ENCODE measurements at places on chromosomes 11 and 22.

GRCh38 chr11:126880872-126881271, 119.7 kb downstream of the KIRREL3 start:
- H3K27me3 ChIP-seq, result peaks cover 1% of the 10 kb centered on the region
- H3K27ac ChIP-seq, result no peak overlapping the region
- no peaks in the 10 kb centered on the region for H3K4me1 ChIP-seq
- no peak overlapping the region for H3K4me3 ChIP-seq
- no peaks in the 10 kb centered on the region for H3K36me3 ChIP-seq

DNA sequence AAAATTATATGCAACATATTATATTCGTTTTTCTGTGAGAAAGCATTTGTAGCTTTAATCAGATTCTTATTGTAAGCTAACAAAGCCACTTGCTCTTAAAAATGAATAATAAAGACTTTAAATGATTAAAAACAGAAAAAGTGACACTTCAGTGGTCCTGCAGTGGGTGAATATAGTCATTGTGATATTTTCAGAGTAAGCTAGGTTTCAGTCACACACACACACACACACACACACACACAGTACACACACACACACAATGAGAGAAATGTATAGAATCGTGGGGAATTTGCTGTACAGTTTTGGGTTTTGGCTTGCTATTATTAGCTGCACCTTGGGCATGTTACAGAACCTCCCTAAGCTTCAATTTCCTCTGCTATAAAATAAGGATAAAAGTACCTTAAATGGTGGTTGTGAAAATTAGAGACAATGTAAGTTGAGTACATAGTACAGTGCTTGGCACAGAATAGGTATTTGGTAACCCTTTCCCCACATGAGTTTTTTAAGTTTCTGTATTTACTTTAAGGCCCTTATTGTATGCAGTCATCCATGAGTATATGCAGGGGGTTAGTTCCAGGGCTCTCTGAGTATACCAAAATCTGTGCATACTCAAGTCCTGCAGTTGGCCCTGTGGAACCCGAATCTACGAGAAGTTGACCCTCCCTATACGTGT, 39.8 kb downstream of the CSTPP1 start:
- no peaks in the 10 kb centered on the region for H3K27me3 ChIP-seq
- no peak overlapping the region for H3K27ac ChIP-seq
- peaks cover 4% of the 10 kb centered on the region for H3K4me1 ChIP-seq
- DNase-seq, result no peak

GRCh38 chr11:79119491-79120284, 321.1 kb downstream of the TENM4 start:
- H3K27me3 ChIP-seq, result peaks cover 2% of the 10 kb centered on the region
- H3K27ac ChIP-seq, result no peak overlapping the region
- no peaks in the 10 kb centered on the region for H3K4me1 ChIP-seq
- H3K36me3 ChIP-seq, result no peaks in the 10 kb centered on the region

DNA sequence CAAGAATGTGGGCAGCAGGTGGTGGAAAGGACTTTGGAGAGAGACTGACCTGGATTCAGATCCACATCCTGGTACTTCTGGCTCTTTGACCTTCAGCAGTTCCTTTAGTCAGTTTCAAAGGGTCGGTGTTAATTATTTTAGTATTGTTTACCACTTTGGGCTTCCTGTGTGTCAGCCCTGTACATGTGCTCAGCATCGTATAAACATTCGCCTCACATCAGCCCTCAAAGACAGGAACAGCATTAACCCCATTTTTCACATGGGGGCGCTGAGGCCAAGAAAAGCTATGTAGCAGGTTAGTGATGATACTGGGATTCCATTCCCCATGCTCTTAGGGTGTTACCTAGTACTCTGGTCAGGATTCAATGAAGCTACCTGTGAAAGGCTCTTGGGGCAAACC, 72.1 kb upstream of the YWHAH start:
- no peaks in the 10 kb centered on the region for H3K27me3 ChIP-seq
- peaks cover 15% of the 10 kb centered on the region for H3K36me3 ChIP-seq
- H3K4me3 ChIP-seq, result no peak overlapping the region
- no peaks in the 10 kb centered on the region for H3K4me1 ChIP-seq

- DNase-seq, result peak; percentile 40
- H3K27me3 ChIP-seq, result peaks cover under 1% of the 10 kb centered on the region
These were observed 4.2 kb upstream of the C11orf86 start for GRCh38 chr11:66970807-66971442.

DNA sequence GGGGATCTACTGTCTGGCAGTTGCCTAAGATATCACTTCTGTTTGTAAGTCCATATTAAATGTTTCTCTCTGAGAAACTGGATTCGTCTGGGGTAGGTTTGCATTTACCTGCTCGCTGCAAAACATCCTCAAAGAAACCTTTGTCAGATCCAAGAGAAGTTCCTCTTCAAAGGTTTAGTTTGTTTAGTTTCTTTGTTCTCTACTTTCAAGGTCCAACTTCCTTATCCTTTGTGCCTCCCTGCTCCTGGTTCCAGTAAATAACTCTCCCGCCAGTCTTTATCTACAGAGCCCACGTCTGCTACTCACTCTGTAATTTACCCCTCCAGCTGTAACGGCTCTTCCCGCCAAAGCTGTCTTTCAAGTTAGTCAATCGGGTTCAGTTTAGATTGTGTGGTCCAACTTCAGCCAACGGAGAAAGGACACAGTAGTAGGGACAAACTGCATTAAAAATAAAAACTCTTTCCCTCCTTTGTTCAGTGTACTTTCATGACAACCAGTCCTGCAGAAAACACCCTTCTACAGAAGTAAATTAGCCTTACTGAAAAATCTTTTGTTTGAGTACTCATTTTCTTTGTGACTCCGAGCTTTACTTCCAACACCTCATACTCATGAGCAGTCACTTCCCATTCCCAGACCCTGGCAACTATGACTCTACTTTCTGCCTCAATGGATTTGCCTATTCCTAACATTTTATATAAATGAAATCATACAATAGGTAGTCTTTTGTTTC, 41.0 kb downstream of the TMPRSS5 start:
- H3K4me3 ChIP-seq, result no peak overlapping the region
- no peaks in the 10 kb centered on the region for H3K4me1 ChIP-seq
- no peak overlapping the region for H3K27ac ChIP-seq

DNA sequence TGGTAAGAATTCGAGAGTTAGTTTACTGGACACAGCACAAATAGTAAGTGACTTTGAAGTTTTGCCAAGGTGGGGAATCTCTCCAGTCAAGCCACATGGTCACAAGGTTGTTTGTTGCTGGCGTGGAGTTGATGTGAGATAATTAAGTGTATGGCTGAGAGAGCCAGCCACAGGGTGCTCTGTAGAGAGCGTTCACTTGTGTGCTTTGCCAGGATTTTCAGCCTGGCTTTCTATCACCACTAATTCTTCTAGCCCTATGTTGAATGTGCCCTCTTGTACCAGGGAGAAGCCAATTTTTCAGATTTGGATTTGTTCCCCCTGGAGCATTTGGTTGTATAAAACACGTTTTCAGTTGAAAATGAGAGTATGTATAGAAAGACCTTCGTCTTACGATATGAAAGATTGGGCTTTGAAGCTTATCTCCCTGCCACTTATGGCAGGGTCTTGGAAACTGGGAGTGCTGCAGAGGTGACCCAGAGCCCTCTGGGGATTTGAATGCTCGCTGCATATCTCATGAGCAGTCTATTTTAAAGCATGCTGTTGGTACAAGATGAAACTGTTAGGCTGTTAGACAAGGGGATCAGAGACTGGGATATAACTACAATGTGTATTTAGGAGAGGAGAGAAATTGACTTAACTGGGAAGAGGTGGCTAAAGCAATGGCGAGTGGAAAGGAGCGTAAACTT, 28.6 kb downstream of the CSRP3 start:
- peaks cover 37% of the 10 kb centered on the region for H3K36me3 ChIP-seq
- H3K27ac ChIP-seq, result no peak overlapping the region
- no peaks in the 10 kb centered on the region for H3K27me3 ChIP-seq
- no peaks in the 10 kb centered on the region for H3K4me1 ChIP-seq

DNA sequence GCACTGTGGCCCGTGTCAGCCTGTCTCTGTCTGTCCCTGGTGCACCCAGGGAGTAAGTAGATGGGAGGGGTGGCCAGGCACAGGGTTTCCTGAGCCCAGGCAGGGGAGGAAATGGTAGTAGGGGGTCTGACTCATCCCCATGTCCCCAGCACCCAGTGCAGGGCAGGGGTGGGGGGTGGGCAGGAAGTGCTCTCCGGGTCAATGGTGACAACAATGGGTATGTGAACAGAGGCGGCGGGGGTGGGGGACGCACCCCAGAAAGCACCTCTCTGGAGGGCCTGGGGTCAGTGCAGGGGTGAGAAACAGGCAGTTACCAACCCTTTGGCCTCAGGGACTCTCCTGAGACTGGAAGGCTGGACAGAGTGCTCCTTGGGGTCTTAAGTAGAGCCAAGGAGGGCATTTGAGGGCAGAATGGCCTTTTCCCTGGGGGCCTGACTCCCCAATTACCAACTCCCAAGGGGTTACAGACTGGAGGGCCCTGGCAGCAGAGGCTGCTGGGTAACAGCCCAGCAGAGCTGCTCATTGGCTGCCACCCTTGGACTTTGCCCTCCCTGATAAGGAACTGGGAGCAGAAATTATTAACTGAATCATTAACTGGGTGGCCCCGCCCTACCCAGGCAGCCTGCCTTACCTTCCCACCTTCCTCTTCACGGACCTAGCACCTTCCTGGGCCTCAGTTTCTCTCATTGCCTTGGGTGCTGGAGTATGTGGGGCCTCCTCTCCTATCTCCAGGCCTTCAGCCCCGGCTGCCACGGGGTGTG, 4.2 kb downstream of the MYRF start:
- H3K27me3 ChIP-seq, result peaks cover 12% of the 10 kb centered on the region
- no peaks in the 10 kb centered on the region for H3K36me3 ChIP-seq
- no peak overlapping the region for H3K4me3 ChIP-seq

- no peak overlapping the region for H3K27ac ChIP-seq
- no peaks in the 10 kb centered on the region for H3K4me1 ChIP-seq
- no peaks in the 10 kb centered on the region for H3K27me3 ChIP-seq
- H3K4me3 ChIP-seq, result no peak overlapping the region
- no peak for DNase-seq
- peaks cover 55% of the 10 kb centered on the region for H3K36me3 ChIP-seq
These were observed 16.1 kb downstream of the IL18BP start for GRCh38 chr11:72014761-72015320.

GRCh38 chr11:132771746-132772145, 760.6 kb downstream of the OPCML start:
- no peak for DNase-seq
- H3K27ac ChIP-seq, result no peak overlapping the region
- no peak overlapping the region for H3K4me3 ChIP-seq

DNA sequence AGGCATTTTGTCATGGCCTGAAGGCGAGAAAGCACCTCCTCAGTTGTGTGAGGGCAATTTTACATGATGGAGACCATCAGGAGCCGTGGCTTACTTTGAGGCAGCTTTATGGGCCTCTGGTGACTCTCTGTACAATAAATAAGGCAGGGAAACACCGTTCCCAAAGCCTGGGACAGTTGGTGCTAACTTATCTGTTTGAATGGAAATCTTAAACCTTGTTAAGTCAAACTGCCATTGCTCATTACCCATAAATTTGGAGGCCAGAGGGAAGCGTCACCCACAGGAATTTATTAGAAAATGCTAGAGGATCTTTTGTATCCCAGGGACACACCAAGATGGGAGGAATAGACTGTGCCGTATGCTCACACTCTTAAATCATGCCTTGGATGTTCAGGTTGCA, 1156.9 kb downstream of the BRD1 start:
- DNase-seq, result no peak
- H3K27me3 ChIP-seq, result no peaks in the 10 kb centered on the region
- H3K4me1 ChIP-seq, result no peaks in the 10 kb centered on the region
- H3K27ac ChIP-seq, result no peak overlapping the region
- H3K4me3 ChIP-seq, result no peak overlapping the region
- no peaks in the 10 kb centered on the region for H3K36me3 ChIP-seq

DNA sequence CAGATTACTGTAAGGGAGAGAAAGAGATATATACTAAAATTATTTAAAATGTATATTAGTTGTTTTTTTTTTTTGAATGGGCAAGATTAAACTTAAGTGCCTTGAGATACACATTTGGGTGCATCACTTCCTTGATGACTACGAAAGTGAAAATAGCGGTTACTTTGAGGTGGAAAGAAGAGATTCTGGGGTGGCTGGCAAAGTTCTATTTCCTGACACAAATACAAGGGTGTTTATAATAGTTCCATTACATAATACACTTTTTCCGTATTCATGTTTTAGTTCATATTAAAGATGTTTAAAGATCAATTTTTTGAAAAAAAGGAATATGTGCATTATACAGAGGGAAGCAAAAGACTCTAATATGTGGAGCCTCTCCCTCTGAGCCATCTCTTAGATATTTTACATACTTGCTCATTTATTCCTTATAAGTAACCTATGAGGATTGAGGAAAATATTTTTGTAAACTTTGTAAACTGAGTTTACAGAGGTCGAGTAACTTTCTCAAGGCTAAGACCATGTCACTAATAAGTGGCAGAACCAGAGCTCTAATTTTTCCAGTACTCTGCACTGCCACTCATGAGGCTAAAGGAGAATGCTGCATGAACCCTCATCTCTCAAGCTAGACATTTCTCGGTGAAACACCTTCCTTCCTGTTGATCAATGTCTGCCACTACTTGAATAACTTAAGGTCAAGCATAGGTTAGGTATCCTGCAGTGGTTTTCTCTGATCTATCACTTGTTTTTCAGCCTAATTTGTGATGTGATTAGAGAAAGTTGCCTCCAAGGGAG, 58.6 kb downstream of the DDIAS start:
- H3K4me1 ChIP-seq, result peaks cover 82% of the 10 kb centered on the region
- H3K36me3 ChIP-seq, result peaks cover 19% of the 10 kb centered on the region
- peak overlapping the region; percentile 68 for H3K27ac ChIP-seq
- H3K27me3 ChIP-seq, result no peaks in the 10 kb centered on the region
- peak overlapping the region; percentile 21 for H3K4me3 ChIP-seq
- peak; percentile 55 for DNase-seq

GRCh38 chr11:105236664-105237063, 97.1 kb upstream of the CARD18 start:
- no peak for DNase-seq
- H3K36me3 ChIP-seq, result no peaks in the 10 kb centered on the region
- H3K4me3 ChIP-seq, result no peak overlapping the region
- H3K27ac ChIP-seq, result no peak overlapping the region
- H3K27me3 ChIP-seq, result peaks cover 5% of the 10 kb centered on the region
- no peaks in the 10 kb centered on the region for H3K4me1 ChIP-seq

DNA sequence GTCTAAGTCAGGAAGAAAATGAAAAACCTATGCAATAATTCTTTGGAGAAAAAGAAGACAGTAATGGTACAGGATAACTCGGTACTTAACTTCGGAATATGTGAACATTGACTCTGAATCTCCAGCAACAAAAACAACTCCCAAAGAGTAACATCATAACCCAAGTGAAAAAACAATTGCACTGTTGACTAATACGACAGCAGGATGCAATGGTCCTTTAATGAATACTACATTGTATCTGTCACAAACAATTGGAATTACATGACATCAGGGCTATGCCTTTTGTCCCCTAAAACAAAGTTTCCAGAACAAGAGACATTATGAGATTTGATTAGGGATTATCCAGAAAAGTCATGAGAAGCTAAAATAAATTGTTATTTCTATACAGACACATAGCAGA, 1065.9 kb downstream of the LRRC4C start:
- no peaks in the 10 kb centered on the region for H3K4me1 ChIP-seq
- H3K27ac ChIP-seq, result no peak overlapping the region
- H3K27me3 ChIP-seq, result no peaks in the 10 kb centered on the region
- no peak overlapping the region for H3K4me3 ChIP-seq
- no peaks in the 10 kb centered on the region for H3K36me3 ChIP-seq
- DNase-seq, result no peak

Data from activated naive CD4-positive, alpha-beta T cell treated with anti-CD3 and anti-CD28 coated beads for 36 hours (primary cell).